ENCODE measurements at places on chromosomes 4 and X. TPM values are rescaled to one million over a fixed set of nuclear protein-coding genes. Genes with fewer than 3 reads are reported as not detected.

The ARSD gene
- 2.7 TPM for total RNA-seq

The SMARCAD1 gene
- 46.3 TPM for total RNA-seq

The UNC5C gene
- not detected for total RNA-seq

The HELQ gene
- 8.8 TPM for total RNA-seq

The TMEM144 gene
- total RNA-seq, result not detected

The MAP7D2 gene
- 0.39 TPM for total RNA-seq

The SYN1 gene
- 0.22 TPM for total RNA-seq

The STOX2 gene
- not detected for total RNA-seq

The FLNA gene
- 873 TPM for total RNA-seq

The PAGE1 gene
- not detected for total RNA-seq

DNA sequence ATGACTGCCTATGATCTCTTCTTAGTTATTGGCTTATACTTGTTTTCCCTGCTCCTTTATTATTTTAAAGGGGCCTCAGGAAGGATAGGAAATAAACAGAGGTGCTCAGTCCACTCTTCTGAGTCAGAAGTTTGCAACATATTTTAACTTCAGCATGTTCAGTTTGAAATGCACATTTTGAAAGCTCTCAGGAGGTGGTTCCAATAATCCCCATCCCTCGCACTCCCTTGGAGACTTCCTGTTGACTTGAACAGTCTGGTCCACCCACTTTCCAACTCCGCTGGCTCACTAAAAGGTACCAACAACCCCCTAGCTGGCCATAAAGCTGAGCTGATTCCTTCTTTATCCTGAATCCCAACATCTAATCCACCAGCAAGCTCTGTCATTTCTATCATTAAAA, 78.3 kb upstream of the DUSP21 start:
- no peak for DNase-seq

DNA sequence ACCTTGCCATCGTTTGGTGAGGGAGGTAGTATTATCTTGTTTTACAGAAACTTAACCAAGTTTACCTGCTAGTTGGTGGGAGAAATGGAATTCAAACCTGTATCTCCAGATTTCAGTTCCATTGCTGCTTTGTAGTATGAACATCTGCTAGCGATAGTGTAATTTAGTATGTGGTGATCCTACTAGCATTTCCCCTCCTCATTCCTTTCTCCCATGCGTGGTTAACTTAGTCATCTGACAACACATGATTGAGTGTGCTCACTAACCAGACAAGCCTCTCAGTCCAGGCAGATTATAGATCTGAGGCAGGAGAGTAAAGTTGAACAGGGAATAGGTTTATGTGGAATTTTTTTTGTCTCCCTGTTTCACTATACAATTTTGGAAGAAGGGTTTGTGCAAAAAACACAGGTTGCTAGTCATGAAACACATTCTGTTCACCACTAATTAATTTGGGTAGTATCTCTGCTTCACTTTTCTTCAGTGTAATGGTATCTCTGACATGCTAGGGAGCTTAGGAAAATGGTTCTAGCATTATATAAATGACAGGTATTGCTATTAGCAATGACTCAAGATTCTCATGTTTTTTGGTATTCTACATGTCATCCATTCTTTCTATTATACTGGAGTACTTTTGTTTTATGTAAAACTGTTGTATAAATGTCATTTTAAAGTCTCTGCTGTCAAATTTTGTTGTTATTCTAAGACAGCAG, 21.7 kb downstream of the RBPJ start:
- no peak for DNase-seq

DNA sequence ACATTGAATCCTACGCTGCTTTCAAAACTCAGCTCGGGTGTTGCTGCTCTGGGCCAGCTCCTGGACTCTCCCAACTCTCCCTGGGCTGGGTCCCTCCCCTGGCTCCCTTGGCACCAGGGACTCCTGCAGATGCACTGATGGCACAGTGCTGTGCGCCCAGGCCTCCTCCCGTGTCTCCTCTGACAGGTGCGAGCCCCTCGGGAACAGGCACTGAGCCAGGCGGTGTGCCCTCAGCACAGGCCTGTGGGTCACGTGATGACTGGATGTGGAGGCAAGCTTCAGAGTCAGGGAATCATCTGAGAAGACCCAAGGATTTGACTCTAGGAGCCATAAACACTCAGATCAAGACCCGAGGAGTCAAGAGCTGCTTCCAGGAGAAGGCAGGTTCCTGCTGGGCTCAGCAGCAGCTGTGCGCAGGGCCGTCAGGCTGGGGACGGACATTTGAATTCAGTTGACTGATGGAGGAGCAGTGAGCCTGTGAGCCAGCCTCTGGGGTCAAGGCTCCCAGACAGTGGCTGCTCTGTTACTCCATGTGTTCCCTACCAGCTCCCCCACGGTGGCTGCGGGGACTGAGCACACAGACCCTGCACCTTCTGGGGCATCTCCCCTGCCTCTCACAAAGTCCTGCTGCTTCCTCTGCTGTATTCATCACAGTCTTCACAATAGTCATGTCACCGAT, 33.0 kb downstream of the NAT8L start:
- no peak for DNase-seq

GRCh38 chr4:48898733-48899431, 7.7 kb downstream of the OCIAD2 start:
- no peak for DNase-seq

- no peak for DNase-seq
Observed at GRCh38 chr4:4693258-4693657, 151.4 kb upstream of the STX18 start.

- DNase-seq, result no peak
Observed at GRCh38 chr4:7557456-7557855, 122.7 kb upstream of the PSAPL1 start.

GRCh38 chr4:98110929-98111328, 32.3 kb downstream of the STPG2 start:
- DNase-seq, result no peak

DNA sequence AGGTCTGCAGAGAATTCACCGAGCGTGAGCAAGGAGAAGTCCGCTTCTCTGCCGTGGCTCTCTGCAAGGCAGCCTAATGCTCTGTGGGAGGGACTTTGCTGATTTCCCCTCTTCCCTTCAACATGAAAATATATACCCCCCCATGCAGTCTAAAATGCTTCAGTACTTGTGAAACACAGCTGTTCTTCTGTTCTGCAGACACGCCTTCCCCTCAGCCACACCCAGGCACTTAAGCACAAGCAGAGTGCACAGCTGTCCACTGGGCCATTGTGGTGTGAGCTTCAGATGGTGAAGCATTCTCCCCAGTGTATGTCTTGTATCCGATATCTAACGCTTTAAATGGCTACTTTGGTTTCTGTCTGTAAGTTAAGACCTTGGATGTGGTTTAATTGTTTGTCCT, 11.3 kb downstream of the UCHL1 start:
- DNase-seq, result no peak

DNA sequence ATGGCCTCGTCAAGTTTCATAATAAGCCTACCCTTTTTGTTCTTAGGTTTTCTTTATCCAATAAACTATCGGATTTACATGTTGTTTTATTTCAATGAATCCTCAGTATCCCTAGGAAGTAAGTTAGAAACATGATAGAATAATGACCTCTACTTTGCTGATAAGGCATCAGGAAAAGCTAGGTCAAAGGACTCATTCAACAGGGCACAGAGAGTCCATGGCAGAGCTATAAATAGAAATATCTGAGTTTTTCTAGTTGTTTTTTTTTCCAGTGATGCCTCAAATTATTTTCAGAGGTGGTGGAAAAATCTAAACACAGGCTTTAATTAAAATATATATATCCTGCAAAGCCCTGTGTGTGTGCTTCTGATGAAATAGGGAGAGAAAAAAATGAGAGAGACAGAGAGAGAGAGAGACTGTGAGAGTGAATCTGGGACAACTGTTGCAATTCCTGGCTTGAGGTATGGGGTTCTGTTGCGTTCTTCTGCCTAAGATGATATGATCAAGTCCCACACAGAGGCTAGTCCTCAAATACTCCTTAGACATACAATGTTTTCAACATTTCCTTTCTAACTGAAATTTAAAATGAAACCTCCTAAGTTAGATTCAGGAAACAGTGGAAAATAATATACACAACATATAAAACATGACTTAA, 139.9 kb downstream of the HDX start:
- DNase-seq, result no peak

DNA sequence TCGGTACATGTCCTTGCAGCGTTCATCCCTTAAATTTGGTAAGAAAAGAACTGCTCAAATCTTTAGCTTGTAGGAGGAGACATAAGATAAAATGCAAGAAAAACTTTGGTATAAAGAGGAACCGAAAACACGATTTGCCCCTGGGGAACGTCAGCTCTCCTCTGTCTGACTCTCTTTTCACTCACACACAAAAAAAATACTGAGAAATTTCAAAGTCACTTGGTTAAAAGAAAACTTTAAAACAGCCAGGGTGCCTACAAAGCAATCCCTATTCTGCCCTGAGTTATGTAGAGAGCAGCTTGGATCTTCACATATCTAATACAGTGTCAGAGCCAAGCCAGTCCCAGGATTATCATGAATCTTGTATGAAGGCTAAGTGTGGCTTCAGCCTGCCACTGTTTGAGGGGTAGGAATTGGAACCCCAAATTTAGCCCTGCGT, 248.5 kb upstream of the CXXC4 start:
- no peak for DNase-seq

GRCh38 chr4:185204238-185204910, 574 bp upstream of the CFAP97 start:
- no peak for DNase-seq

- no peak for DNase-seq
Observed at GRCh38 chr4:157291071-157291470, 70.5 kb downstream of the GRIA2 start.

DNA sequence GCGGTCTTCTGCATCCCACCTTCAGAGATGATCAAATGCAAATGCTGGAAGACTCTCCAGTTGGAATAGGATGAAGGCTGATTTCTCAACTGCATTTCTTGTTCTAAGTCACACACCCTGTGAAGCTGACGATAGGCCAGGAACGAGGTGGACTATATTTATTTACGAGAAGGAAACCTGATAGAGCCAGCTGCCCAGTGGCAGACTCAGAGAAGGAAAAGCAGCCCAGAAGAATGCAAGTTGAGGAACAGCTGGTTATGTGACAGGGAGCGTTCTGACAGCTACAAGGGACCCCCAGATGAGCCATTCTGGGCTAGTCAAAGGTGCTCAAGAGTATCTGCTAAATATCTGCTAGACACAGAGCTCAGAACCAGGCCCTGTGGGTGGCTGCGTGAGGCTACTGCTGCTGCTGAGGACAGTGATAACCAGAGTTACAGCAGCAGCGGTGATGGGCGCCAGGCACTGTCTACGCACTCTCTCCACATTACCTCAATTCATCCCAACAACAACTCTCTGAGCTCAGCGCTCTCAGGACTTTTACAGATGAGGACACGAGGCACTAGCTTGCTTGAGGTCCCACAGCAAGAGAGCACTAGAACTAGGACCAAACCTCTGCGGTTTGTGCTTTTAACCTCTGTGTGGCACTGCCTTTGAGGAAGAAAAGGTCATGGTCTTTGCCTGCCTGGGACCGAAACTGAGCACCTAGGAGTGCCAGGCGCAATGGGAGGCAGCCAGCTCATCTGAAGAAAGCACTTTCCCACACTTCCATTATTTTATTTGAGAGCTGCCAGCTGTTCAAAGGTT, 69.0 kb downstream of the GATB start:
- no peak for DNase-seq

GRCh38 chr4:138669479-138670315, 345.9 kb upstream of the NOCT start:
- DNase-seq, result no peak

DNA sequence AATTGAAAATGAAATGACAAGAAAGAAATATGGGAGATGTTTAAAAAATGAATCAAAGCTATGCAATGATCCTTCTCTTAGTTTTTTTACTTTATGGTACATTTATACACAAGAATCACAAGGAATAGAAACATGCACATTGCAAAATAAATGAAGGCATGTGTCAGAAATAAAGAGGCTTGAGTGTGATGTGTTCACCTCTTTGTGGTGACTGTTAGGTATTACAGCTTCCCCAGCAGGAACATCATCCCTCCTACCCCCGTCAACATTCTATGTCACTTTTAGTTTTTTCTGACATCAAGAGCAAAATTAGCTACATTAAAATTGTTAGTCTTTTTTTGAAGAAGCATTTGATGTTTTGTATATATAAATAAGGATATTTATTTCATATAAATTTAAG, 214.8 kb downstream of the SLC4A4 start:
- no peak for DNase-seq

- no peak for DNase-seq
Observed at GRCh38 chr4:180557348-180557747, 1685.9 kb upstream of the TENM3 start.

Measured in activated T-helper 1 cell treated with anti-CD3 and anti-CD28 coated beads, Interleukin-12 subunit alpha, Interleukin-12 subunit beta, Interleukin-2, Interleukin-4 antibody, amounts not matched to agents 30 ng/mL and 10 ng/mL and 1 ng/mL, durations not matched to agents 14 hours and 24 hours and 36 hours (primary cell).